ENCODE measurements at places on chromosomes 2 and 18.

DNA sequence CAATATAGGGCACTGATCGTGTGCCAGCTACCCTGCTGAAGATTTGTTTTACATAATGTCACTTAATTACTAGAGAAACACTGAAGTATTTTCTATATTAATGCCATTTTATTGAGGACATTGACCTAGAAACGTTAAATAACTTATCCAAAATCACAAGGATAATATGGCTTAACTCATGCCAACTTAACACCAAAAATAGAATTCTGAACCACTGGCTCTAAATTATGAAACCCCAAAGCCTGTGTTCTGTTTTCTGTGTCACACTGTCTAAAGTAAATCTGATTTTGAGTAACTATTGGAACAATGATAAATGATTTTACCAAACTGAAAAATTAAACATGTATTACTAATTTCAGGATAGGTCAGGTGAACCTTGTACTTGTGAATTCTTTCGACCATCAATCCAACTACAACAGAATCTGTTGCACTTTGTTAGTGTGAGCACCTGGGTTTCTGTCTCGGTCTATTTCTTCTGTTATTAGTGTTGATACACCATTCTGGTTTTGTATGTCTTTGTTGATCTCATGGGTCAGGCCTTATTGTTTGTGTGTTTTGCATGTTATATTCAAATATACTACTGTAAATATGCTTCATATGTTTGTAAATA is 48.2 kb upstream of the CCDC141 start:
- H3K27me3 ChIP-seq: peaks cover 7% of the 10 kb centered on the region
- no peak for DNase-seq
- no peak overlapping the region for H3K27ac ChIP-seq
- H3K4me1 ChIP-seq: peaks cover 2% of the 10 kb centered on the region
- no peak overlapping the region for H3K4me3 ChIP-seq

DNA sequence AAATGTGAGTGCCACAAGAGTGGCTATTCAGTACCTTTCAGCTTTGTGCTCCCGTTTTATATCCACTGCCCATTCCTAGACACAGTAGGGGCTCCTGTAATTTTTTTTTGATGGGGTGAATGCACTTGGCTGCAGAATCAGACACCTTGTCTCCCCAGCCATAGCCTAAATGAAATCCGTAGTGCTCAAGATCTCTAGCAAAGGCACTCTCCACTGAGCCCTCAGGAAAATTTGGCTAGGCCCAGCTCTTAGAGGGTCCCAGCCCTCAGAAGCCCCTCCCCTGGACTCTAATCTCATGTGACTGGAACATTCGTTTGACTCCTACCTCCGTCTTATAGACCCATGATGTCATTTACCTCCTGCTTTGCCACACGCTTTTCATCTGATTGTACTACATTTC is 323.9 kb downstream of the SMAD2 start:
- peaks cover 15% of the 10 kb centered on the region for H3K27me3 ChIP-seq
- H3K4me1 ChIP-seq: no peaks in the 10 kb centered on the region
- no peak for DNase-seq
- no peak overlapping the region for H3K4me3 ChIP-seq
- no peaks in the 10 kb centered on the region for H3K36me3 ChIP-seq

DNA sequence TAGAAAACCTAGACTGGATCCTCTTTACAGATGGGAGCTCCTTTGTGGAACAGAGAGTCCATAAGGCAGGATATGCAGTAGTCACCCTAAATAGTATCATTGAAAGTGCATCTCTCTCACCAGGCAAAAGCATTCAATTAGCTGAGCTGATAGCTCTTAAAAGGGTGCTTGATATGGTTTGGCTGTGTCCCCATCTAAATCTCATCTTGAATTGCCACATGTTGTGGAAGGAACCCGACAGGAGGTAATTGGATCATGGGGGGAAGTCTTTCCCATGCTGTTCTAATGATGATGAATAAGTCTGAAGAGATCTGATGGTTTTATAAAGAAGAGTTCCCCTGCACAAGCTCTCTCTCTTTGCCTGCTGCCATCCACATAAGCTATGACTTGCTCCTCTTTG is 96.2 kb upstream of the RMP24 start:
- no peaks in the 10 kb centered on the region for H3K36me3 ChIP-seq
- no peak for DNase-seq
- no peaks in the 10 kb centered on the region for H3K4me1 ChIP-seq
- peaks cover 33% of the 10 kb centered on the region for H3K27me3 ChIP-seq
- H3K27ac ChIP-seq: no peak overlapping the region

GRCh38 chr18:39199231-39199855 is 1633.7 kb upstream of the CELF4 start:
- H3K4me1 ChIP-seq: no peaks in the 10 kb centered on the region
- no peak overlapping the region for H3K4me3 ChIP-seq
- no peak overlapping the region for H3K27ac ChIP-seq
- no peaks in the 10 kb centered on the region for H3K36me3 ChIP-seq
- no peaks in the 10 kb centered on the region for H3K27me3 ChIP-seq
- no peak for DNase-seq

DNA sequence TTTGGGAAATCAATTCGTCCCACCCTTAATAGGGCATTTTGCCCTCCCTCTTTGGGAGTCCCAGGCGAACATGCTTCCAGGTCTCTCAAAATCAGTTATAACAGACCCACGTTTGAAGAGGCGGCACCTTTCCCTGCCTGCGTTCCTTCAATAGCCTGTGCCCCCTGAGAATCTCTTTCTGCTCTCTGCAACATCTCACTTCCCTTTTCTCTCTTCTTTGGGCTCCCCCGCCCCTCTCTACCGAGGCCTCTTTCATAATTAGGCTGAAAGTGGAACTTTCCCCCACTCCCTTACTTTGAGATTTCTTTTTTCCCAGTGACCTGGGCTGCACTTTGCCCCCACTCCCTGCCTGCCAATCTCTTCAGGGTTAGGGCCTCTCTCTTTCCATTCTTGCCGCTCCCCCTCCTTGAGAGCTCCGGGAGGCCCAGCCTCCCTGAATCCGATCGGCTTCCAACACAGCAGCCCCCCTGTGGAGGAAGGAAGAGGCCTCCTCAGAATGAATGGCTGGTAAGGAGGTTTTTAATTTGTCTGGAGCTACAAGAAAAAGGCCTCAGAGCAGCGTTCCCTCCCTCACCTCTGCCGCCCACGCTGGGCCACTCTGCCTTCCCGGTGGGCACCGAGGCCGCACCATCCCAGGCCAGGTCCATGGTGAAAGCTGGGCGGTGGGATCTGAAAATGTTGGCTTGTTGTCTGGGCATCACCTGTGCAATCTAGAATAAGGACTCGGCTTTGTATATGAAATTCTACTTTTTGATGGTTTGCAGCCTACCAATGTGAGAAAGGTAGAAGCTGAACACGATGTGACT is 162.6 kb upstream of the SIX3 start:
- DNase-seq: no peak
- H3K27ac ChIP-seq: no peak overlapping the region
- H3K4me1 ChIP-seq: peaks cover 4% of the 10 kb centered on the region
- no peaks in the 10 kb centered on the region for H3K27me3 ChIP-seq
- peaks cover 2% of the 10 kb centered on the region for H3K36me3 ChIP-seq

Data from T-helper 17 cell (primary cell).